CD4-positive, alpha-beta memory T cell (primary cell): ENCODE measurements at places on chromosomes 2 and 18.

DNA sequence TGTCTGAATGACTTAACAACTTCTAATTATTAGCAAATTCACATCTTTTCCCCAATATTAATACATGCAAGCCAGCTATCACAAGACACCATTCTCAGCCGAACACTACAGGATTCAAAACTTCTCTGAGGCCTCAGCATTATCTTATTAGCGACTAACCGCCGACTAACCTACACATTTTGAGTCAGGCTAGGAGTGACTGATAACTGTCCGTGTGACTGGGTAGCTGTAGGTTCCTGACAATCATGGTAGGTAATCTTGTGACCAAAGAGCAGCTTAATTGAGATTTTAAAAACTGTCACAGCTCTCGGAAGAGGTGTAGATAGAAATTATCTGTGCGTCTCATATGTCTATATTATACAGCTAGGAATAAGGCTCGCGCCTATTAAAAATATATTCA is 44.1 kb upstream of the SP5 start:
- no peak for DNase-seq

- no peak for DNase-seq
Measured at GRCh38 chr2:84556190-84556589, 39.9 kb downstream of the DNAH6 start.

DNA sequence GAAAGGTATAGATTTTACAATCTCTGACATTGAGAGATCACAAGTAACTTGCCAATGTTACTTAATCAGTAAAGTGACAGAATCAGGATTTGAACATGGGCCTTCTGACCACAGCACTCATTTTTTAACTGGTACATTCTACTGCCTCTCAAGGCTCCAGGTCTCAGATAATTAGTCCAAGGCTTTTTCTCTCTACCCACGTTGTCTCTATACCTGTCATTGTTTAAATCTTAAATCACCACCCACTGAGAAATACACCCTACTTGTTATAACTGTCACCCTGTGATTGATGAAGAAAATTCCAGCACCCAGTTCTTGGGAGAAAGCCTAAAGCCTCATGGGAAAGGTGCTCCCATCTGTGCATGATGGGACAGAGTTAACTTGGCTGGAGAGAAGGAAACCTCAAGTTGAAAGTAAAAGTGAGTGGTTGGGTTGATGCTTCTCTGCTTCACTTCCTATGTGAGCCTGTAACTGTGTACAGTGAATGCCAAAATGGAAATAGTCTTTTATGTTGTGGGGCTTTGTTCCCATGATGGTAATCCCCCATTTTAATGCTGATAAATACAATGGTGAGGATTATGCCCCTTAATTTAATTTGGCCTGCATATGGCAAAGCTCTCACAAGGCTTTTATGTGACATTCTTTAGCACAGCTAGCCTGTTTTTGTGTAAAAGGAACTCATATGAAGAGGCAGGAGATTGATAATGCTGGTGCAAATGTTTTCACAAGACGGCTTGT is 190.1 kb upstream of the SP5 start:
- DNase-seq: no peak

- DNase-seq: no peak
Measured at GRCh38 chr2:211837206-211837605, 701.4 kb downstream of the ERBB4 start.

GRCh38 chr18:49059028-49059834 is 108.5 kb upstream of the SMAD7 start:
- DNase-seq: no peak

DNA sequence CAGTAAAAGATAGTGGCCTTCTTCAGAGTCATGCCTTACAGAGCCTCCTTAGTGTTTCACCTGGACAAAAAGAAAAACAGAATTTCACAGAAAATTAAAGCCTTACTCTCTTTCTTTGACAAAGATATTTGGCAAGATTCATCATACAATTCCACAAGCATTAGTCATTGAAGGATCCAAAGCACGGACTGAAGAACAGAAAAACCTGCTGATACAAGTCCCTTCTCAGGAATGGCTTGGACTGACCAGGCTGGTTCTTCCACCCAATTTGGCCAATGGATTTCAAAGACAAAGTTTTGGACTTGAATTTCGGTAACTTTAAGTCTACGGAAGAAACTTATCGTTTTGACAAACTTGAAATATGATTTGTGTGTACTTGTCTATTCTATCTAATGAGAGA is 39.1 kb upstream of the GALNT3 start:
- DNase-seq: no peak

GRCh38 chr2:124908411-124908810 is 883.3 kb downstream of the CNTNAP5 start:
- no peak for DNase-seq

DNA sequence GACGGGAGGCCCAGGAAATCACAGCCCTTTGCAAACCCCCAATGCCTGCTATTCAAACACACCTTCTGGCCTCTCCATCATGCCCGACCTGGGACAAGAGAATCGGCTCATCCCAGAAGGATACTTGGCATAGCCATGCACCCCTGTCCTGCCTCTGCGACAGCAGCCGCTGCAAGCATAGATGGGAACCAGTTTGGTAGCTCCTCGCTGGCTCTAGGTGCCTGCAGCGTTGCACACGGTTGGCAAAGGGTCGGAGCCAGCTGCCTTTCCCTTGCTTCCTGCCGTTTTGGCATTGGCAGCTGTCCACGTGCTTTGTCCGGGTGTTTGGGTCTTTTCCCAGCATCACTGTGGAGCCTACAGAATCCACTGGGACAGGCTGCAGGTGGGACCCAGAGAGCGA is 76.9 kb downstream of the TWIST2 start:
- no peak for DNase-seq

- no peak for DNase-seq
Measured at GRCh38 chr18:22423878-22424564, 6.3 kb upstream of the CTAGE1 start.
